ENCODE measurements at places on chromosomes 2 and 18. TPM values are rescaled to one million over a fixed set of nuclear protein-coding genes. Genes with fewer than 3 reads are reported as not detected.
A peak's percentile ranks its signal among the peaks of the same experiment; 100 is the strongest.

DNA sequence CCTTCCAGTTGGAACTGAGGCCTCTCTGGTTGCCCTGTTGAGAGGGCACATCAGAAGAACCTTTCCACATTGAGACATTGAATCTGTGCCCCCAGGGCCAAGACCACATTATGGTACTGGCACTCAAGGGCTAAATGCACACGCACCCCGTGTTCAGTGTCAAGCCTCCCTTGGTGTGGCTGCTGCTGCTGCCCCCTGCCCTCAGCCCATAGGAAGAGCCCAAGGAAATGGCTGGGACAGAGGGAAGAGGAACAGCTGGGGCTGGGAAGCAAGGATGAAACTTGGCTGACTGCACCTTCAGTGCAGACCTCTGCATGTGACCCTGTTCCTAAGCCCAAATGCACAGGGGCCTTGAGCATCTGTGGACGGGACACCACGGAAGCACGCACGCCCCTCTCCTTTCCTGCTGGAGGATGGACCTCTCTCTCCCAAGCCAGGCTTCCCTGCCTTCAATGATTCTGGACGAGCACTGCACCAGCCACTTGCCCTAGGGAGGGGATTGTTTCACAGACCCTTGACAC is 40.2 kb downstream of the NIFK start:
- DNase-seq = no peak

- DNase-seq = no peak
Observed at GRCh38 chr2:25335971-25336370, 5.8 kb downstream of the DNMT3A start.

DNA sequence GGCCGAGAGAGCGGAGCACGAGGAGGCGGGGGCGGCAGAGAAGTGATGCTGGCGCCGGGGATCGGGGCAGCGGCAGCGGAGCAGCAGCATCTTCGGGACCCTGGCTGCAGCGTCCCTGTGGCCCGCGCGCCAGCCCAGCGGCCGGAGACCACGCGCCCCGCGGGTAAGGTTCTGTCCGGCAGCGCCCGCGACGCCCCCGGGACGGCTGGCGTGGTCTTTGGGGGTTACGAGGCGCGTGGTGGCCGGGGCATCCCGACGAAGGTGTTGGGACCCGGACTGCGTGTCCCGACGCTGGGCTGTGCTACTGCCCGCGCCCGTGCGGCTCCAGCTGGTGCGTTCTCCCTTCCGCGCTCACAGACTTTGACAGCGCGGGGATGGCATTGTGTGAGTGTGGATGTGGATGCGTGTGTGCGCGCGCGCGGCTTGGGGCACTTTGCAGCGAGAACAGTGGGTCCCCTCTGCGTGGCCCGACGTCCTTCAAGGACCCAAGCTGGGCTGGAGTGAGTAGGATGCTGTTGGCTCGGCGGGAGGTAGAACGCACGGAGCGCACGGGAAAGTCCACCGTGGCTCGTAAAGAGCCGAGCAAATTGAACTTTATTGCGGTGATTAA is 405.0 kb downstream of the XIRP2 start:
- DNase-seq = no peak

GRCh38 chr2:134591526-134591925 is 127.3 kb downstream of the TMEM163 start:
- DNase-seq = no peak

GRCh38 chr2:62287899-62288880 is 92.3 kb downstream of the B3GNT2 start:
- DNase-seq = peak; percentile 13

GRCh38 chr18:8635087-8635486 is 25.9 kb downstream of the RAB12 start:
- no peak for DNase-seq

DNA sequence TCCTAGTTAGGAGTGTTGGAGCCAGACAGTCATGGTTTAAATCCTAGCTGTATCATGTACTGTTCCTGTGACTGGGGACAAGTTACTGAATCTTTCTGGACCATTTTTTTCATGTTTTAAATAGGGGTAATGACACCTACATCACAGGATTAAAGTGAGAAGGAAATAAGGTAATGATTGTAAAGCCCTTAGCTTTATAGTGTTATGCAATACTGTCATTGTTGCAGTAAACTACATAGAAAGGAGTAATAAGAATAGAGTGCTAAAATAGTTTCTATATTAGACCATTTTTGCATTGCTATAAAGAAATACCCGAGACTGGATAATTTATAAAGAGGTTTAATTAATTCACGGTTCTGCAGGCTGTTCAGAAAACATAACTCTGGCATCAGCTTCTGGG is 14.5 kb downstream of the AGPS start:
- DNase-seq = no peak

- DNase-seq = no peak
Observed at GRCh38 chr2:880201-880970, 70.3 kb upstream of the SNTG2 start.

DNA sequence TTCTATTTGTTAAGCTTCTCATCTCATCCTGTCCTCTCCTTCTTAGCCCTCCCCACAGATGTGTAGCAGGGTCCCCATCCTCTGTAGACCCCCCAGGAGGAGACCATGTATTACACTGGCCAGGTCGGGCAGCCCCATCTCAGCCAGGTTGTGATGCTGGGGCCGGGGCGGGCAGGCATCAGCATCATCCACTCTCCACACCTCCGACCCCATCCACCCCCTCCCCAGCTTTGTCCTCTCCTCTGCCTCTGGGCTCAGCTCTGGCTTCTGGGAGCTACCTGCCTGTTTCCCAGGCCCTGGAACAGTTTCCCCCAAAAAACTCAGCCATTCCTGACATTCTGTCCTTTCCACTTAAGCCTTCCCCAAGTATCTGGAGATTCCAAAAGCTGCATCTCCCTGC is 49.2 kb downstream of the GBX2 start:
- no peak for DNase-seq

- no peak for DNase-seq
Observed at GRCh38 chr2:178568227-178568626, 88.0 kb downstream of the PLEKHA3 start.

- peak; percentile 56 for DNase-seq
Observed at GRCh38 chr18:77000527-77000926, 132.1 kb downstream of the MBP start.

DNA sequence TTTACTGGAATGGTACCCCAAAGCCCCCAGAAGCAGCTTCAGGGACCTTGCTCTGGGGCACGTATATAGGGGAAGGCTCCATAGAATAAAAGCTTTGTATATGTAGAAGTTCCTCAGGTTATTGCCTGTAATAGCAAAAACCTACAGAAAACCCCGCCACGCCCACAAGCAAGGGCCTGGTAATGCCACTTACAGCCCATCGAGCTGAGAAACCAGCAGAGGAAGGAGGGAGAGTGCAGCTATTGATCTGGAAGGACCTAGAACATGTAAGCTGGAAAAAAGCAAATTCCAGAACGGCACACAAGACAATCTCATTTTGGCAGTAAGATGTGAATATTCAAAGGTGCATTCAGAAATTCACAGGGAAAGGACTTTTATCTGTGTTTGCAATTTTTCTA is 15.8 kb downstream of the HS1BP3 start:
- no peak for DNase-seq

DNA sequence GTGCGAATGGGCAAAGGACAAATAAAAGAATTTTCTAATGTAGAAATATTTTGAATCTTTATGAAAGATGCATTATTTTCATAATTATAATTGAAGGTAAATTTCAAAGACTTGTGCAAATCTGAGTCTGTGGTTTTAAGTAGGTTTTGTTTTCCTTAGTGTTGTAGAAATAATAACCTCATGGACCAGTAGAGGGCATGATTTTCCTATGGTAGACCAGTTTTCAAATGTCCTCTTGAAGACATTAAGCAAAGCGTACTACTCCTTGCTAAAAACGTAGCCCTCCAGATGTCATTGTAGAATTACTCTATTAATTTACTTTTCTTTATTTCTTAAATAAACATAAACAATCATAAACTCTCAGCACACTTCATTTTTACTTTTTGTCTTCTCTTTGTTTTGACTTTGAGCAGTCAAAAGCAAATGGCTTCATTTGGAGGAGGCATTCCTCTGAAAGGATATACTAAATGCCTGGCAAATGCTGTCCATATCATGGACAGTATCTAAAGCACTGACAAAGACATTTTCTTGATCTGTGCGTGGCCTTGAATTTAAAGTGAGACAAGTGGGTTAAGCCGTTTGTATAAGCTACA is 85.8 kb upstream of the FAM237A start:
- DNase-seq = no peak

DNA sequence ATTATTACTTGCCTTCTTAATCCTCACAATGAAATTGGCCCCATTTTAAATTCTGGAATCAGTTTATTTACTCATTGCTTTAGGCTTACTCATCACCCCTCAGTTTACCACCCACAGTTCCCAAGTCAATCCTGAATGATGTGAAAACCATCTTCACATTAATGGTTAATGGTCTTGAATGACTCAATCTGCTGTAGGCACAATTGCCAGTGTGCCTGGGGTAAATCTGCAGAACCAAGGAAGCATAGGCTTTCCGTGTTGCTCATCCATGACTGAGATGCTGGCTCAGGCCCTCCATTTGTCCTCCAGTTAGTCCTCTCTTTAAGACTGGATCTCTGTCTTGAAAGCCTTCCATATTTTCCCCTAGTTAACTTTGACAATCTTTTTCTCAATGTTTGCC is 164.5 kb downstream of the PMAIP1 start:
- DNase-seq = no peak

DNA sequence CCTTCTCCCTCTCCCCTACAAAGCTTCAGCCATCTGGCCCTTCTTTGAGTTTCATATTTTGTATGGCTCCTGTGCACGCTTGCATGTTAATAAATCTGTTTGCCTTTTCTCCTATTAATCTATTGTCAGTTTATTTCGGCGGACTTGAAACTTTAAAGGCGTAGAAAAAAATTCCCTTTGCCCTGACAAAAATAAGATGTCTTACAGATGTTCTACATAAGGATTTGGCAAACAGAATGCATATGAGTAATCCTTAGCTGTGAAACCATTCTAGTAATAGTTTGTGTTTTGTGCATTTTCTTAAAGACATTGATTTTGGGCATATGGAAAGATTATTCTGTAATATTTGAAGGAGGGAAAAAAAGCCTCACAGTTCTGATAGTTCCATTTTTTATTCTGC is 15.0 kb upstream of the BMPR2 start:
- DNase-seq = no peak

- no peak for DNase-seq
Observed at GRCh38 chr2:118388771-118389170, 300.5 kb downstream of the INSIG2 start.

GRCh38 chr2:210269148-210269547 is 43.9 kb upstream of the ACADL start:
- no peak for DNase-seq

DUSP19 gene
- 0.47 TPM for total RNA-seq

REG1A gene
- not detected for total RNA-seq

QPCT gene
- 5.4 TPM for total RNA-seq

NCKAP1 gene
- 303 TPM for total RNA-seq

KLHL14 gene
- total RNA-seq = not detected

ALPI gene
- total RNA-seq = not detected

VIT gene
- 16.4 TPM for total RNA-seq

ZC3H15 gene
- 68.9 TPM for total RNA-seq

BUB1 gene
- total RNA-seq = not detected

RAB6C gene
- total RNA-seq = not detected

VAMP8 gene
- total RNA-seq = 8.4 TPM

All from gastrocnemius medialis (tissue), 4 donors.